ENCODE measurements at places on chromosomes 13 and 19. TPM values are rescaled to one million over a fixed set of nuclear protein-coding genes. Genes with fewer than 3 reads are reported as not detected.

The OR4F17 gene
- total RNA-seq, result not detected

The ZNF527 gene
- 5.4 TPM for total RNA-seq

The PGPEP1 gene
- total RNA-seq, result 31.1 TPM

GRCh38 chr13:31038834-31039552 lies 106.5 kb downstream of the TEX26 start:
- peak; percentile 42 for DNase-seq
- H3K4me3 ChIP-seq, result no peak overlapping the region
- H3K36me3 ChIP-seq, result no peaks in the 10 kb centered on the region
- peaks cover 14% of the 10 kb centered on the region for H3K27me3 ChIP-seq
- no peak overlapping the region for H3K27ac ChIP-seq

DNA sequence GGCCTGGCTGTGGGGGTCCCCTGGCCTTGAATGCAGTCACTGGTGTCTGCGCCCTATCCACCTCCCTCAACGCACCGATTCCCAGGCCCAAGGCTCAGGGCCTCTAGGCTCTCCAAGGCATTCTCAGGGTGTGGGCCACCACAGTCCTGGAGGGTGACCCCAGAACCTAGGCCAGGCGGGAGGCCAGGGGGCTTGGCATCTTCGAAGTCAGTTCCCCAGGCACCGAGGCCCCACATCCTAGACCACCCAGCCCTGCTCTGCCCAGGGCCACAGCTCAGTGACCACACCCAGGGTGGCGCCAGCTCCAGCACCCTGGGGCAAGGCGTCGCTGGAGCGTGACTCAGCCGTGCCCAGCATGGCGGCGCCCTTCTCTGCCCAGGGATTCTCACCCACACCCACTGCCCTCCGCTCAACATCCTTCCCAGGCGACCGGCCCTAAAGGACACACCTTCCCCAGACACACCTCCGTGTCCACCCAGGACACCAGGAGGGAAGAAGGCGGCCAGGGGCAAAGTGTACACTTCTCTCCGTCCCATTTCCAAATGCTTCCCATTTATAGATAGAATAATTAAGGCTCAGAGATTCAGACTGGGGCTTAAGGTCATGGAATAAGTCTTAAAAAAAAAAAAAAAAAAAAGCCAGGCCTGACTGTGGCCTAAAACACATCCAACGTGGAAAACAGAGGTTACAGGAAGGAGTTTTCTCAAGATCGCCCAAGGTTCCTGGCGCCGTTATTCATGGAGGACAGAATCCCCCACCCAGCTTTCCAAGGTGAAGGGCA lies 36.4 kb upstream of the NANOS3 start:
- H3K4me1 ChIP-seq, result peaks cover 49% of the 10 kb centered on the region
- peaks cover 35% of the 10 kb centered on the region for H3K36me3 ChIP-seq
- H3K27me3 ChIP-seq, result no peaks in the 10 kb centered on the region
- DNase-seq, result peak; percentile 97

- no peaks in the 10 kb centered on the region for H3K36me3 ChIP-seq
- H3K4me1 ChIP-seq, result peaks cover 16% of the 10 kb centered on the region
These were observed 77.7 kb downstream of the COL4A1 start for GRCh38 chr13:110228936-110229904.

All from osteoblast (primary cell).